Stimulated activated naive B cell treated with anti-CD40 and anti-IgM and Interleukin-4, amounts not matched to agents 10 μg/mL and 1 μg/mL and 100 μg/mL, for 72 hours (primary cell): ENCODE measurements at places on chromosomes 2 and 18.

GRCh38 chr18:38545071-38545470, 979.5 kb upstream of the CELF4 start:
- H3K4me1 ChIP-seq = no peaks in the 10 kb centered on the region
- no peaks in the 10 kb centered on the region for H3K36me3 ChIP-seq
- no peaks in the 10 kb centered on the region for H3K27me3 ChIP-seq
- H3K27ac ChIP-seq = no peak overlapping the region
- DNase-seq = peak; percentile 17
- no peak overlapping the region for H3K4me3 ChIP-seq

- no peaks in the 10 kb centered on the region for H3K4me1 ChIP-seq
- no peaks in the 10 kb centered on the region for H3K36me3 ChIP-seq
- no peak overlapping the region for H3K27ac ChIP-seq
- no peak for DNase-seq
Observed at GRCh38 chr2:210687786-210688470, 131.5 kb downstream of the CPS1 start.

DNA sequence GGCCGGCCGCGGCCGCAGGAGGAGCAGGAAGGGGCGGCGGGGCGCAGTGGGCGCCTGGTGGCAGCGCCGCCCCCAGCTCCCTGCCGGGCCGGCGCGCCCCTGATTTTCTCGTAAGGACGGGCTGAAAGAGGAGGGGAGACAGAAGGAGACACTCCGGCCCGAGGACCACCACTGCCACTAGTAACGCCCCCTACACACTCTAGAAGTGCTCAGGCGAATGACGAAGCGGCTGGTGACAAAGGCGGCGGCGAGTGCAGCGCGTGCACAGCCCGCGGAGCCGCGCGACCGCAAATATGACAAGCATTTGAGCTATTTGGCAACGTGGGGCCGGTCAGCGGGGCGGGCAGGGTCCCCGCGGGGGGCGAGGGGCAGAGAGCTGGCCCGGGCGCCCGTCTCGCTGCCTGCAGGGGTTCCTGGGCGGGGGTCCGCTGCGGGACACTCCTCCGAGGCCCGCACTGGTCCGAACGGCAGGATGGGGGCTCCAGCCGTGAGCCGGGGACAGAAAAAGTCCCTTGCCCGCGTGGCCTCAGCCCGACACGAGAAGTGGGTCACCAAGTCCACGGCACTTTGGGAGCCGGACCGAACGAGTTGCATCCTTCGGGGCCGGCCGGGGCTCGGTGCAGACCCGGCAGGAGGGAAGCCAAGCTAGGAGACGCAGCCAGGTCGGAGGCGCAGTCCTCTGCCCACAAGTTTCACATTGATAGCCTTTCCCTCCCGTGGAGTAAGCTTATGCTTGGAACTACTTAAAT, 524 bp upstream of the SERTAD2 start:
- peaks cover 45% of the 10 kb centered on the region for H3K4me1 ChIP-seq
- peak overlapping the region; percentile 91 for H3K4me3 ChIP-seq
- peak overlapping the region; percentile 95 for H3K27ac ChIP-seq
- H3K36me3 ChIP-seq = peaks cover 2% of the 10 kb centered on the region

GRCh38 chr2:204172145-204172600, 235.6 kb downstream of the ICOS start:
- H3K4me3 ChIP-seq = no peak overlapping the region
- no peak for DNase-seq
- H3K27me3 ChIP-seq = peaks cover 5% of the 10 kb centered on the region
- H3K4me1 ChIP-seq = no peaks in the 10 kb centered on the region
- H3K36me3 ChIP-seq = no peaks in the 10 kb centered on the region

DNA sequence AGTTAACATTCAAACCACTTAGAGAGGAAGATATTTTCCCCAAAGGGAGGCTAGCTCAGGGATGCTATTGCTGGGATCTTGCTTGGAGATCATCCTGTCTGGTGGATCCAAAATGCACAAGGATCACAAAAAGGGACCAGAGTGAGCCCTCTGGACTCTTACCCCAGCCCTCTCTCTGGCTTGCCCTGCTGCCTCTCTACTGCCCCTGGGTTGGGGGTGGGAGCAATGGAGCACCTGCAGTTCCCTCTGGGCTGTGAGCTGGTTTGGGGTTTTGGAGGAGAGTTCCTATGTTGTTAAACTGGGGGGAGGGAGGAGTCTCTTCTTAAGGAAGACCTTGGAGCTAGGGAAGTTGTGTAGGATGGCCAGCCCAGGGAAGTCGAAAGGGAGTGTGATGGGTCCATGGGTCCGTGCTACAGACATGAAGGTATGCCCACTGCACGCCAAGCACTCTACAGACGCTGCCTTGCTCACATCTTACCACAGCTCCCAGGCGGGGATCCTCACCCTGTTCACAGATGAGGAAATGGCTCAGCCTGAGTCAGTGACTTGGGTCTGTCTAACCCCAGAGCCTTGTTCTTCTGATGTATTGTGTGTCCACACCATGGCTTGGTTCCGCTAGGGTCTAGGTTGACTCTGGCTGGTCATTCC, 3.8 kb downstream of the LBH start:
- peak overlapping the region; percentile 68 for H3K4me3 ChIP-seq
- peaks cover 45% of the 10 kb centered on the region for H3K36me3 ChIP-seq
- peak; percentile 24 for DNase-seq
- peak overlapping the region; percentile 81 for H3K27ac ChIP-seq
- no peaks in the 10 kb centered on the region for H3K27me3 ChIP-seq

- peaks cover 8% of the 10 kb centered on the region for H3K36me3 ChIP-seq
- H3K27me3 ChIP-seq = no peaks in the 10 kb centered on the region
- no peak overlapping the region for H3K27ac ChIP-seq
Observed at GRCh38 chr2:62375113-62375420, 130.9 kb downstream of the TMEM17 start.

DNA sequence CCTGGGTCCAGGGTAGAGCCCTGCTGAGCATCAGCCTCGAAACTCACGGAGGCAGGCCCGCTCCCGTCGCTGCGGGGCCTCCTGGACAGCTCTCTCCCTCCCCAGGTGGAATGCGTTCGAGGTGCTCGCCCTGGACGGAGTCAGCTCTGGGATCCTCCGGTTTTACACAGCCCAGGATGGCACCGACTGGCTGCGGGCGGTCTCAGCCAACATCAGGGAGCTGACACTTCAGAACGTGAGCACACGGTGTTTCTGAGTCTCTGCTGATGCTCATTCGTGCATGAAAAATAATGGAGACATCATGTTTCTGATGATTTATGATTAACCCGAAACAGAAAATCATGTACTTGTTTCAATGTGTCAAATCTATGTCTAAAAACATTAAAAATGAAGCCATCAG, 175.5 kb upstream of the TPO start:
- H3K4me1 ChIP-seq = peaks cover 53% of the 10 kb centered on the region
- no peak for DNase-seq

DNA sequence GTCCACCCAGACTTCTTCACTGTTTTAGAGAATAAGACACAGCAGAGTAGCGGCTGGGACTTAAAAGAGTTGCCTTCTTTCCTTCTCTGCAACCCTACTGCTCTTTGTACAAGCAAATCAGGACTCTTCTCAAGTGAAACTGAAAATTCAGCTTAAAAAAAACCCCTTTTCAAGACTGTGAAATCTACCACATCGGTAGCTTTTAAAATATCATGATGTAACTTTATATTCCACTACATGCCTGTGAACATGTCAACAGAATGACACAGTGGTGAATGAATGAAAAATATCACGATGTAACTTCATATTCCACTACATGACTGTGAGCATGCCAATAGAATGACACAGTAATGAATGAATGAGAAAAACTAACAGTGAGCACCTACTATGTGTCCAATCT, 53.4 kb downstream of the TCF4 start:
- DNase-seq = no peak
- H3K36me3 ChIP-seq = peaks cover 8% of the 10 kb centered on the region
- H3K4me1 ChIP-seq = peaks cover 22% of the 10 kb centered on the region
- H3K27ac ChIP-seq = no peak overlapping the region

- no peak overlapping the region for H3K27ac ChIP-seq
- H3K27me3 ChIP-seq = no peaks in the 10 kb centered on the region
- no peak overlapping the region for H3K4me3 ChIP-seq
- no peaks in the 10 kb centered on the region for H3K36me3 ChIP-seq
- peaks cover 5% of the 10 kb centered on the region for H3K4me1 ChIP-seq
Observed at GRCh38 chr18:3983351-3983969, 471.6 kb downstream of the DLGAP1 start.

- no peaks in the 10 kb centered on the region for H3K27me3 ChIP-seq
- no peaks in the 10 kb centered on the region for H3K4me1 ChIP-seq
- DNase-seq = no peak
- no peaks in the 10 kb centered on the region for H3K36me3 ChIP-seq
- H3K27ac ChIP-seq = no peak overlapping the region
- H3K4me3 ChIP-seq = no peak overlapping the region
Observed at GRCh38 chr2:122481244-122481622, 725.8 kb downstream of the TSN start.

DNA sequence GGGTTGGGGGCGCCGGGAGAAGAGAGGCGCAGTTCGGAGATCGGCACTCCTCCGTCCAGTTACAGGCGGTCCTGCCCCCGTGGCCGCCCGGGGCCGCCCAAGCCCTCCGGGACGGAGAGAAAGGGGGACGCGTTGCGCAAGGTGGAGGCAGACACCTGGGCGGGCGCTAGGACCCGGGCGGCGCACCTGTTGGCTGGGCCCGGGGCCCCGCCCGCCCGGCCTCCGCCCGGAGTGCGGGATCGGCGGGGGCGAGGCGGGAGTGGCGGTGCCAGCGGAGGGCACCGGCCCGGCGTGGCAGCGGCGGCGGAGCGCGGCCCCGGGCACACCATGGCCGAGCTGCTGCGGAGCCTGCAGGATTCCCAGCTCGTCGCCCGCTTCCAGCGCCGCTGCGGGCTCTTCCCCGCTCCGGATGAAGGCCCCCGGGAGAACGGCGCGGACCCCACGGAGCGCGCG, at the start of gene SGPP2:
SGPP2 (plus strand) TSS at position 268 of the 453 bp plus-strand sequence; CDS start at position 328, 60 bp downstream.
- peak within 1 kb of the TSS; percentile 86 for H3K4me3 ChIP-seq
- H3K4me1 ChIP-seq = peaks cover 31% of the 10 kb centered on the region
- peaks cover 60% of the 10 kb centered on the region for H3K27me3 ChIP-seq

DNA sequence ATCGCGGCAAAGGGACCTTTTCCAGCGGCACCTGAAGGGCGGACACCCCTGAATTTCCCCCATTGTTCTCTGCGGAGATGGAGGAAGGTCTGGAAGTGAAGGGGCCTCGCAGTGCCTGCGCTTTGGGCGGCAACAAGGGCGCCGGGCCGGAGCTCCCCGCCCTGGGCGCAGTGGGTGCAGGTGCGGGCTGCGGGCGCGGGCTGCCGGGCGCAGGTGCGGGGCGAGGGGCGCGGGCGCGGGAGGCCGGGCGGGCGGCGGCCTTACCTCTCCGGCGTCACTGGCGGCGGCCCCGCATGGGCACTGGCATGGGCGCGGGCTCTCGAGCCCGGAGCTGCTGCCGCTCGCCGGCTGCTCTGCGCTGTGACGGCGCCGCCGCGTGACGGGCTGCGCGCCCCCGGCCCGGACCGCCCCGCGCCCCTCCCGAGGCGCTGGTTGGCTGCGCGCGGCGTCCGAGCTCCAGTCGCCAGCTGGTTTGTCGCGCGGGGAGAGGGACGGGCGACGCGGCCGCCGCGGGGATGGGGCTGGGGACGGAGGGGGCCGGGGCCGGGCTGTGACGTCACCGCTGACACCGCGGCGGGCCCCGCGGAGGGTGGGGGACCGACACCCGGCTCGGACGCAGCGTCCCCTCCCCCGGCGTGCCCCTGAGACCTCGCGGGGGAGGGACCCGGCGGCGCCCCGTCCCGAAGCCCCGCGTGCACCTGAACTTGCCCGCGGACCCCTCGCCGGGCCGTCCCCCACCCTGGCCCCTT, at the start of gene KIF1A:
KIF1A (minus strand) TSS at position 362 of the 749 bp plus-strand sequence. CDS start 22,467 bp downstream, outside the sequence.
- peaks cover 12% of the 10 kb centered on the region for H3K4me1 ChIP-seq
- no peak for DNase-seq
- no peak within 1 kb of the TSS for H3K27ac ChIP-seq
- peaks cover 4% of the 10 kb centered on the region for H3K36me3 ChIP-seq

DNA sequence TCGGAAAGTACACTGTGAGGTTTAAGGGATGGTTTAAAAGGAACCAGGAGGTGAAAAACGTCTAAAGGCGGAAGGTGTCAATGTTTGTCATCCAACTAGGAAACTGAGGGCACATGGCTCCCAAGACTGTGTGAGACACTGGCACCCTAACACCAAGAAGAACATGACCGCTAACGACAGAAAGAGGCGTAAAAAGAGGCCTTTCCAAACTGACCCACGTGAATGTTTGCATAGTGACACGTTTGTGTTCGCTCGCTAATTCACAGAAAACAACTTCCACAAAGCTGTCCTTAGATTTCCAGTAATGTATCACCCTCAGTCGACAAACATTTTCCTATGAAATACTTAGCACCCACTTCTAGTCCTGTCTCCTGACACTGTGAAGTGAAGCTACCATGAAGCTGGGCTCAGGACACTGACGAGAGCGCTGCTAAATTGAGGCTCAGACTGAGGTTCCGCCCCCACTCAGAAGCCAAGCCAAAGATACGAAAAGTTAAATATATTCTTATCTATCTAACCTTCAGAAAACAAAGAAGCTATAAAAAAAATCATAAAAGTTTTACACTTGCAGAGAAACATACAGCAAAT, 86.5 kb downstream of the ZNF516 start:
- H3K4me1 ChIP-seq = peaks cover 42% of the 10 kb centered on the region
- H3K36me3 ChIP-seq = peaks cover 61% of the 10 kb centered on the region
- no peak overlapping the region for H3K27ac ChIP-seq
- no peak for DNase-seq
- no peaks in the 10 kb centered on the region for H3K27me3 ChIP-seq

GRCh38 chr2:98029718-98030222, 34.0 kb upstream of the TMEM131 start:
- H3K4me3 ChIP-seq = no peak overlapping the region
- no peaks in the 10 kb centered on the region for H3K36me3 ChIP-seq
- no peak overlapping the region for H3K27ac ChIP-seq
- no peak for DNase-seq
